ENCODE measurements at places on chromosomes 3 and 15.
A peak's percentile ranks its signal among the peaks of the same experiment; 100 is the strongest.

- no peak for DNase-seq
These were observed 379.5 kb upstream of the SUCLG2 start for GRCh38 chr3:68033867-68034266.

- DNase-seq: peak; percentile 86
These were observed 378 bp upstream of the FEM1B start for GRCh38 chr15:68277131-68277602.

DNA sequence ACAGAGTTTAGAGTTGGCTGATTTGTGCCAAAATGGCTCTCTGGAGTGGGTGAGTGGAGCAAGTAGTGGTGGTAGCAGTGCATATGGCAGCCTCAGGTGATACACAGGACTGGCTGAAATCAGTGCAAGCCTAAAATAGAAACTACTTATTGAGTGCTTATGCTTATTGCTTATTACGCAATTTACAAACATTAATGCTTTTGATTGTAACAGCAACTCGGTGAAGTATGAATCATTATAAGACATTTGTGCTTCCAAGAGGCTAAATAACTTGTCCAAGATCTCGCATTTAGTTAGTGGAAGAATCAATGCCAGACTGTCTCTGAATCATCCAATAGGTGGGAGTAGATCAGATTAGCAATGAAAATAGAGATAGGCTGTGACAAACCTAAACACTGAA is 353.8 kb downstream of the NAALADL2 start:
- DNase-seq: no peak

GRCh38 chr3:129777806-129778205 is 115.7 kb downstream of the TMCC1 start:
- no peak for DNase-seq

DNA sequence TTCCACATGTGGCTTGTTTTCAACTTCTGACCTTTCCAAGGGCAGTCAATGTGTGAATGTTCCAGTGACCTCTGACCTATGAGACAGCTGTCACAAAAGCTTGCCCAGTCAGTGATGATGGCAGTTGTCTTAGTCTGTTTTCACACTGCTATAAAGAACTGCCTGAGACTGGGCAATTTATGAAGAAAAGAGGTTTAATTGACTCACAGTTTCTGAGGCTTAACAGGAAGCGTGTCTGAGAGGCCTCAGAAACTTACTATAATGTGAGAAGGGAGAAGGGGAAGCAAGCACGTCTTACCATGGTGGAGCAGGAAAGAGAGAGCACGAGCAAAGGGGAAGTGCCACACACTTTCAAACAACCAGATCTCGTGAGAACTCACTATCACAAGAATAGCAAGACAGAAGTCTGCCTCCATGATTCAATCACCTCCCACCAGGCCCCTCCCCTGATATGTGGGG is 95.6 kb downstream of the ECT2 start:
- no peak for DNase-seq

DNA sequence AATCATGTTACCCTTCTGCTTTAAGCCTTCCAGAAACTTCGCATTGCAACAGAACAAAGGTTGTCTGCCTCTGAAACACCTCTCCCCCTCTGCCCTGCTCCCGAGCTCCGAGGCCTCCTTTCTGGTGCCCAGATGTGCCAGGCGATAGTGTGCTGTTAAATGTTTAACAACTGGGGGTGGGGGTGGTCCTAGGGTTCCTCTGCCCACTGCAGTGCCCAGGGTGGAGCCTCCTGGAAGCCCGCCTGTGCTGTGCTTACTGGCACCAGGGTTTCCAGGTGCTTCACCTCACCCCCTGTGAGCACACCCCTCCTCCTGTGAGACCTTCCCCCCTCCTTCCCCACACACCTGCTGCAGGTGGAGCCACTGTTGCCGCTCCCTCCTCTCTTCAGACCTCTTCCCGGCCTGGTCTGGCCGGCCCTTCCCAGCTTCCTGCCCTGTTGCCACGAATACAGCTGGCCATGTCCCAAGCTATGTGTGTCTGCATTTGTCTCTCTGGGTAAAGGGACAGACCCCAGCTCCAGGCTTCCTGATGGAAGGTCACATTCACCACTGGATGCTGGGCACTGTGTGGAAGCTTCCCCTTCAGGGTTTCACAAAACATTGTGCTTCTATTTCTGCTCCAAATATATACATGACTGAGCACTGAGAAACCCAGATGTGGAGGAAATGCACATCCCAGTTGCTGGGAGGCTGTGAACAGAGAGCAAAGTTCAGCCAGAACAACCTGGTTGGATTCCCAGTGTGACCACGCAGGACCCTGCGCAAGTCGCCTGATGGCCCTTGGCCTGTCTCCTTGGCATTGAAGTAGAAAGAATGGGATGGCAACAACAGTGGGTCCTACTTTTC is 37.2 kb downstream of the MGLL start:
- DNase-seq: no peak

GRCh38 chr3:161081633-161082032 is 23.5 kb downstream of the B3GALNT1 start:
- no peak for DNase-seq

GRCh38 chr3:30625541-30626438 is 19.4 kb downstream of the TGFBR2 start:
- DNase-seq: no peak

GRCh38 chr3:197881970-197882338 is 68.0 kb upstream of the RPL35A start:
- DNase-seq: no peak

DNA sequence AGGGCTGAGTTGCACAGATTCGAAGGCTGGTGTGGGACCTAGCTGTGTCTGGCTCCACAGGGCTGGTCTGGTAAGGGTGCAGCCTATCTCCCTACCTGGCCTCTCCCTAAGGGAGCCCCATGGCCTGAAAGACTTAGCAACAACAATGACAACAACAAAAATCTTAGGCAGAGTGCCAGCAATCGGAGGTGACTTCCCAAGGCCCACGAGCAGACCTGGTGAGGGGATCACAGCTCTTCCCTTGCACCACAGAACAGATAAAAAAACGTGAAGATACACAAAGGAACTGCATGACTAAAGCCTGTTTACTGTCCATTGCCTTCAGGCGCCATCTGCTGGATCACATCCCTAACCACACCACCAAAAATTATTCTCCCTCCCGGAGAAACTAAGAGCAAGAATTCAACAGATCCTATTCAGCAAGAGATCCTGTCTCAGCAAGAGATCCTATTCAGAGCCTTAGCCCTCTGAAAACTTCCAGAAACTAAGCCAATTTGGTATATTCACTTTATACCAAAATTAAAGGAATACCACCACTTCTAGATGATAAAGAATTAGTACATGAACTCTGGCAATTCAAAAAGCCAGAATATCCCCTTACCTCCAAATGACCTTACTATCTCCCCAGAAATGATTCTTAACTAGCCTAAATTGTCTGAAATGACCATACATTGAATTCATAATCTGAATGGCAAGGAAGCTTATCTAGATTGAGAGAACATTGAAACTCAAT is 24.1 kb upstream of the OR5K4 start:
- DNase-seq: peak; percentile 56

DNA sequence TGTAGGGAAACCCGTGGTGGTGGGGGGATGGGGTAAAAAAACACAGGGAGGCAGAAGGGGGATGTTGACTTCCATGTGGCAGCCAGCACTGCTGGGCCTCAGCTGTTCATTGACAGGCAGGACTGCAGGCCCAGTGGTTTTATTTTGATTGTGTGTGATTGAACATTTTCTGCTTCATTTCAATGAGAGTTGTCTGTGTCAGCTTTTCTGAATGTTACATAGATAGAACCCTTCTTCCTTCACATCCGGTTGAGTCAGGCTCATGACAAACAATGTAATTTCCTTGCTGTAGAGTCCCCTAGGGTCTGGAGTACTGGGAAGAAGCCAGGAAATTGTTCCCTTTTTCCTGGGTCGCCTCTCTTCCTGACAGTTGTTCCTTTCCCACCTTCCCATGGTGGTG is 8.2 kb upstream of the RPP25 start:
- no peak for DNase-seq

- DNase-seq: no peak
These were observed 416.8 kb upstream of the NAALADL2 start for GRCh38 chr3:174442302-174442682.

GRCh38 chr3:196546537-196546936 is 21.8 kb downstream of the WDR53 start:
- DNase-seq: no peak

- no peak for DNase-seq
These were observed 8.3 kb upstream of the ANKDD1A start for GRCh38 chr15:64903326-64903950.

GRCh38 chr3:107416886-107417285 is 39.6 kb downstream of the CCDC54 start:
- DNase-seq: no peak

GRCh38 chr15:52086011-52086786 is 26.4 kb downstream of the BCL2L10 start:
- no peak for DNase-seq

GRCh38 chr3:109339714-109340648 is 2.6 kb upstream of the DPPA4 start:
- no peak for DNase-seq
